Stimulated activated naive CD8-positive, alpha-beta T cell treated with anti-CD3 and anti-CD28 coated beads, Interleukin-15, amount 100 ng/mL, for 72 hours (primary cell): ENCODE measurements at places on chromosomes 13 and 19.

DNA sequence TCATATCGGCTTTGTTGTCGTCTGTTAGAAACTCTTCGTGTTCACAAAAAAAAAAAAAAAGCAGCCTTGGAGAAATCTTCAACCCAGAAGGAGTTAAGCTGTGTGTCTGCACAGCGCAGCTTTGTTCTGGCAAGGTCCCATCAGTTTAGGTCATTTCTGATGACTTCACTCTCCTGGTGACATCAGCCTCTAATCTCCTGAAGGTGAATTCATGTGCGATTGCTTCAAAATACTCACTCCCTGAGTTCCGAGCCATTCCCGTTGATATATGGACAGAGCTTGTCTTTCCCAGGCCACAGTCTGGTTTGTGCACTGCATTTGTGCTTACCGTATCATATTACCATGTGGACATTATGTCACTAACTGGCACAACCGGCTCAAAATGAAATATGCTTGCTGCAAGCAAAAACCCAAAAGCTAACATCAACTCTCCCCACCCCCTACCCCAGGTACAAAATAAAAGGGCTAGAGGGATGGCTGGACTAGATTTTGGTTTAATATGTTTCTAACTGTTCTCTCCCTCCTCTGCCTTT is 342.4 kb downstream of the KCNRG start:
- DNase-seq, result no peak

DNA sequence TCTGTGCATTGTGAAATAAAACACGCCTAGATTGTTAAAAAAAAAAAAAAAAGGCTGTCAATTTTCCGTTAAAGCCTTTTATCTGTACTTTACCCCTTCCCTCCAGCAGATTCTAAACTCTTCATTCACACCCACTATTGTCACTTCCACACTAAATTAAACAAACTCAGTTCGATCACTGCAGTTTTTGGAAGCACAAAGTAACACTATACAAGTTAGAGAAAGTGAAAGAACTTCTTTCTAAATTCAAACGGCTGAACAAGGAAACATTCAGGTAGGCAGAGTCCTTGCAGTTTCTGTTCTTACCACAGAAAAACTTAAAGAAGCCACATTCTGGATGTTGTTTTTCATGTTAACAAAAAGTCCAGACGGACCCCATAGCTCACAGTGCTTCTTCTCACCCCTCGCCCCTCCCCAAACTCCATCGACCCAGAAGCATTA is 27.5 kb upstream of the UBE2L5 start:
- no peak for DNase-seq

DNA sequence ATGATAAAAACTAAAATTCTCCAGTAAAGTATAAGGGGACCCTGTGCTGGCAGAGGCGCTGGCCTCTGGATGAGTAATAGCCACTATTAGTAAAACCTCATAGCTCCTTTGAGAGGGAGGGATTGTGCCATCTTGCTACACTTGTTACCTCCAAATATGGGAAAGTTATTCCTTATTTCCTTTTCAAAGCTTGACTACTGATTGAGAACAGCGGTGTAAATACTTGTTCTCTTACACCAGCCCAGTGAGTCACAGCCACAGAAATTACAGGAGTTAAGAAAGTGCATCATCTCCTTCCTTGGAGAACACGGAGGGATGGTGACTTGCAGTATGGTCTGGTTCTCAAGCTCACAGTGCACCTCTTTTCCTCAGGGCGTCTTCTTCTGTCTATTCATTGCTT is 379.0 kb downstream of the EFNB2 start:
- DNase-seq, result no peak

DNA sequence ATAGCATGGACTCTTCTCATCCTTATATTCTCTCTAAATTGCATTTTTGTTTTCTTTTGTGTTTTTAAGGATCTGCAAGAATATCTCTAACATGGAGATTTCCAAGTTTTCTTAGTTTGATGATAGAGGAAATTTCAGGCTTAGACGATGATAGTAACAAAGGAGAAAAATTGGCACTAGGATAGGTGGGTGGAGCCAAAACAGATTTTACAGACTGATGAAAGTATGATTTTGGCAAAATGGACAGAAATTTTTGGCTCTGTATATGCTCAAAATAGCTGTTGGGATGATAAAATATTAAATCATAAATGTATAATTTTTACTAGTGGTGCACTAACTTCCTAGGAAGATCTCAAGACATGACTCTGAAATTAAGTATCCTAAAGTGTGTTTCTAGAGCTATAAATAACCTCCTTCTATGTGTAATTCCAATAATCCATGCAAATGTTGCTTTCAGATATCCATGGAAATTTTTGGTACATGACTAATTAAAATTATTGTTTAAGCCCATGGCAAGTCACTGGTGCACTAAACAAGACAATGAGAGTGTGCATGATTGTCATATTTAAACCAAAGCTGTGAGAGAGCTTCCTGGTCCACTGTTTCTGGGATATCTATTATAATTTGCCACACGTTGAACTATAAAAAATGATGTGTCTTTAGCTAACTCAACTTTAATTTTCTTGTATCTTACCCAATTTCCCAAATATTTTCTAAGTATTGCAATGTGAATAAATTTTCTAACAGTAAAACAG is 55.8 kb upstream of the NBEA start:
- DNase-seq, result no peak

DNA sequence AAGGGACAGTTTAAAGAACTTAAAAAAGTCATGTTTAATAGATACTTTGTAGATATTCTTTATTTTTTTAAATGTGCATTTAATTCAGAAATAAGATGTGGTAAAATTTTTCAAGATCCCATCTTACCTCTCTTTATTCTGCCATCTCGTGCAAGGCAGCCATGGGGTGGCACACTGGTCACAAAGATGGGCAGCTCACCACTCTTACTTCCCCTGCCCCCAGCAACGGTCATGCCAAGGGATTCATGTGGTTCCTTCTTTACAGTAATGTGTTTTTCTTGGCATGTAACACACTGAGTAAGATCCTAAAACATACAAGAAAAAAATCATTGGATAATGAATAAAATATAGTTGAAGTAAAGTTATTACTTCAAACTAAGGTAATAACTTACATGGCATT is 64.2 kb downstream of the LNX2 start:
- DNase-seq, result no peak

DNA sequence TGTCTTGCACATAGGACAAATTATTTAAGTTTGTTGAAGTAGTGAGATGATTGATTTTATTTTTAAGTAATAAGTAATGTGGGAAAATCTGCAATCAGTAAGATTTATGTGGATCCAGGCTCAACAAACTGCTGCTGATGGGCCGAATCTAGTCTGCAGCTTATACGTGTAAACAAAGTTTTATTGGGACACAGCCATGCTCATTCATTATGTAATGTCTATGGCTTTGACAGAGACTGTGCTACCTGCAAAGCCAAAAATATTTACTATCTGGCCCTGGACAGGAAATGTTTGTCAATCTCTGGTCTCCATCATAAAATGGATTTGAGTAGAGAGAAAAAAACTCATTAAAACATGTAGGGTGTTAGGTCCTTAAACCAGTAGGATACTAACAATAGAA is 728.0 kb downstream of the GPC5 start:
- no peak for DNase-seq

GRCh38 chr13:79090552-79091124 is 315.4 kb downstream of the RBM26 start:
- no peak for DNase-seq

DNA sequence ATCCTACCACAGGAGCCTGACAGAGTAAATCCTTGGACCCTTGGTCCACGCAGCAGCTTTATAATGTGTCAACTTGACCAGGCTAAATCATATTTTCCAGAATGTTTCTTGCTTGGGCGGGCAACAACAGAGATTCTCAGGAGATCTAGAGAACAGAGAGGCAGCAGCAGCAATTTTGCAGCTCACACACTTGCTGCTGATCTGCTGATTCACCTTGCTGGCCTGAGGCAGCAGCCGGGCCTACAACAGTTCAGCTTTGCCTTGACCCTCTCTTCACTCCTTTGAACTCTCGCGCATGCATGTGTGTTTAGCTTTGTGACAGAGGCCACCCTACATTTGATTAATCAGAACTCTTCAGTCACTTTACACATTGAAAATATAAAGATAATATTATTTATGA is 159.3 kb downstream of the UGGT2 start:
- DNase-seq, result no peak

- DNase-seq, result no peak
Measured at GRCh38 chr19:13689085-13689484, 75.2 kb upstream of the MRI1 start.

DNA sequence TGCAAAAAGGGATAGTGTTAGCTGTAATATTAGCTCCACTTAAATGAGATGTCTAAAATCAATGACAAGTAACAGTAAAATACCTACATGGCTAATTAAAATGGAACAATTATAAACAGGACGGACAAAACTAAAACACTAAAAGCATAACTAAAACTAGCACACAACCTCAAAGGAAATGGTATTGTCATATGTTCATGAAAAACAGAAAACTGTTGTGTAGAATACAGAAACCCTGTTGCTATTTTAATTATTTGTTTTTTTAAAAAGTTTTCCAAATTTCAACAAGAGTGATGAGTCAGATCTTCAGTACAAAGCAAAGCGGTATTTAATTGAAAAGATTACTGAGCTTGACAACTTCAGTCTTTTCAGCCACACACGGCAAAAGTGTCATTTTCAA is 4.2 kb downstream of the RCBTB2 start:
- no peak for DNase-seq

GRCh38 chr13:31014456-31014855 is 82.0 kb downstream of the TEX26 start:
- no peak for DNase-seq

DNA sequence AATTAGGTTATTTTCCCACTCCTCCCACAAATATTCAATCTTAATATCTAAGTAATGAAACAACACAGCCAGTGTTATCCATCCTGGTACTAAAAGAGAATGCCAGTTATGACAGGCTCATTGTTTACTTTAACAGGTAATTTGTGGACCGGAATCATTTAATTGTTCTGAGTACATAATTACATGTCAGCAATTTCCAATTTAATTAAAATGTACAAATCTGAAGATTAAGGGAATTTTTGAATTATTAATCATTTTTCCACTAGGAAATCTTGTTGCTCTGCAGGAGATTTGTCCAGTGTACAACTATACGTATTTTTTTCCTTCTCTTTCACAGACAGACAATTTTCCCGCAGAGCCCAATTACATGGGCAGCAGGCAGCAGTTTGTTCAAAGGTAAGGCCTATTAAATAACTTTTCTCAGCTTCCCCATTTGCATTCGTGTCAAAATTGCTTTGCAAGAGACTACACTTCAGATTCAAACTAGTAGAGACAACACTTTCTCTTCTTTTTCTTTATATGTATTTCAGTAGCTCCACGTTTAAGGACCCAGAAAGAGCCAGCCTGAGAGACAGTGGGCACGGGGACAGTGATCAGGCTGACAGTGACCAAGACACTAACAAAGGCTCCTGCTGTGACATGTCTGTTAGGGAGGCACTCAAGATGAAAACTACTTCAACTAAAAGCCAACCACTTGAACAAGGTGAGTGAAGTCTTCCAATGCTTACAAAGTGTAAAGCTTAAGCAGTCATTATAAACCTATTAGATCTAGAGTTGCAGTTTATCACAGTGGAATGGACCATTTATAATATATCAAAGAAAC is 34.8 kb downstream of the PCDH17 start:
- DNase-seq, result no peak

- DNase-seq, result no peak
Measured at GRCh38 chr13:58858870-58859371, 1227.4 kb downstream of the PCDH17 start.

DNA sequence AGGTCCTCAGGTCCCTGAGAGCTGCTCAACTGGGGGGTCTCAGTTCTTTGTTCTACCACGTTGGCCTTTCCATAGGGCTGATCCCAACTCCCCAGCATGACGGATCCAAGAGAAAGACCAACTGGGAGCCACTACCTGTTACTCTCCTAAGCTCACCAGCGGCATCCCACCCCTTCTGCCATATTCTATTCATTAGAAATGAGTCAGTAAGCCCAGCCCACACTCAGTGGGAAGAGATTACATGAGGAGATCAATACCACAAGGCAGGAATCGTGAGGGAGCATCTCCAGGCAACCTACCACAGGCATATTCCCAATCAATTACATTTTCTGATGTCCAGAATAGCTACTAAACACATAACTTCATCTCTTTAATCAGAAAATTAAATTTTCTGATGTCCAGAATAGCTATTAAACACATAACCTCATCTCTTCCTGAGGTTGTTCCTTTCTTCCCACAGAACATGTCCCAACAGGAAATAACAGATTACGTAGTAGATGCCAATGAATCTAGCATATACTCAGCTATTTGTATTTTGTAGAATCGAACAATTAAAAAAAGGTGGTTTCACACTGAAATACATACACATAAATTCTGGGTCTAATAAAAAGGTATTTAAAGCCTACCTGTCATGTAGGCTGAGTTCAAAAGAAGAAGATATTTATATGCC is 708.1 kb upstream of the ARGLU1 start:
- DNase-seq, result no peak

DNA sequence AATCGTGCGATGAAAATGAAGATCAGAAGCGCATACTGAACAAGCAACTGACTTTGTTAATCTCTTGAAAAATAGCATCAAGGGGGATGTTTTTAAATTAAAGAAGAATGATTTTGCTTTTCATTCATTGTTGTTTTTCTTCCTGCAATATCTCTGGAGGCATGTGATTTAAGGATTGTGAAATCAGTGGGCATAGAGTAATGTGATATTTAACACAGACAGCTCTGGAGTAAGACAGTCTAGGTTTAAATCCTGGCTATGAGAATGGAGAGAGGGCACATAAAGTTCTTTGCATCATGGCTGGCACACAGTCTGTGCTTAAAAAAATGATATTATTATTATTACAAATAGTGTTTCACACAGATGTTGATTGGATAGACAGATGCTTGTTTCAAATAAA is 243.1 kb upstream of the NBEA start:
- DNase-seq, result no peak

GRCh38 chr19:46616631-46617322 is 8.1 kb downstream of the PTGIR start:
- no peak for DNase-seq

DNA sequence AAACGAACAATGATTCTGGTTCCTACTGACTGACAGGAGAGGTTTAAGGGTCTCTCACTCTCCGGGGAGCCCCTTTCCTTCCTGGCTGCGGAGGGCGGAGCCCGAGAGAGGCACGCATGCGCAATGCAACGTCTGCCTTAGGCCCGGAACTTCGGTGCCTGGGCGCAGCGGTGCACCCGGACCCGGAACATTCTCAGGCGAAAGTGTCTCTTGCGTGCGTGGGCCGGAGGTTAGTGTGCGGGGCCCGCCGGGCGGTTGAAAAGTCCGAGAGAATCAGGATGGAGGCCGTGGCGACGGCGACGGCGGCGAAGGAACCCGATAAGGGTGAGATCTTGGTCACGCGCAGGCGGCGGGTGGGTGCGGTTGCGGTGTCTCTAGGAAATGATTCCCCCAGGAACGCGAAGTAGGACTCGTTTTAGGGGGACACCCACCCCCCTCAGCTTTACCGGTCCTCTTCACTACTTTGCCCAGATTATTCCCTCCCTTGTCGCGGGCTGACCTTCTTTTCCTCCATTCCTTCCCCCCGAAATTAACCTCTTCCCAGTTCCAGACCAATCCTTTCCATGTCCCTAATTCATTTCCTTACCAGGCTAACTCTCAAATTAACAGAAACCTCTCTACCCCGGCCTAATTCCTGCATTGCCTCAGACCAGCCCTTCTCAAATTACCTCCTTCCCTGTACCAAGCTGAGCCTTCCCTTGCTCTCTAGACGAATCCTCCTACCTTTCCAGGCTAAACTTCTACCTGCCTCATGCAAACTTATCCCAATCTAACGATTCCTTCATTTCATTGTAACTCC is at the start of gene CCDC97:
TSS of gene CCDC97 (plus strand) at position 140 of the 799 bp plus-strand sequence. CDS start at position 279, 139 bp downstream.
- DNase-seq, result peak; percentile 93
